ENCODE measurements at places on chromosomes 2 and 18.

DNA sequence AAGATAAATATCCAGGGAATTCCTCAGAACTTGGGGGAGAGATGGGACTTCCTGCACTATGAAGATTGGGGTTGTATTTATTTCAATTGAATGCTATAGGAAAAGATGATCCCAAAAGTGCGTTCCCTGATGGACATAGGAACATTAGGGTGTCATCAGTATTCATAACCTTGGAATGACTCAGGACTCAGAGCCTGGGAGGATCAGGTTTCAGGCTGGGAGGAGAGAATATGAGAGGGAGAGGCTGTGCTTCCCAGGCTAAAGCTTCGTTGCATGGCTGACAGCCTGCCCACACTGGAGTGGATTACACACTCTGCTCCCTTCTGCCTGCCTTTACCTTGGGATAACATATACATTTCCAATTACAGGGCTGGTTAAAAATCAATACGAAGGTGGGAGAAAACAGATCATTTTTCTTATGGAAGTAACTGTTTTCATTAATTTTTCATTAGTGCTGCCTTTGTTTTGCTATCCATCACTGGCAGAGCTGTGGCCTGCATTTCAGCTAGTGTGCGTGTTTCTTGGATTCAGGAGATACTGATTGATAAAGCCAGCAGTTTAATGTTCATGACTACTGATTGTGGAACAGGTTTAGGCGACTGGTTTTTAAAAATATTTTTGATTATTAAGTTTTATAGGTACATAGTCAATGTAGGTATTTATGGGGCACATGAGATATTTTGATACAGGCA is 118.7 kb downstream of the KCTD1 start:
- no peak for DNase-seq

DNA sequence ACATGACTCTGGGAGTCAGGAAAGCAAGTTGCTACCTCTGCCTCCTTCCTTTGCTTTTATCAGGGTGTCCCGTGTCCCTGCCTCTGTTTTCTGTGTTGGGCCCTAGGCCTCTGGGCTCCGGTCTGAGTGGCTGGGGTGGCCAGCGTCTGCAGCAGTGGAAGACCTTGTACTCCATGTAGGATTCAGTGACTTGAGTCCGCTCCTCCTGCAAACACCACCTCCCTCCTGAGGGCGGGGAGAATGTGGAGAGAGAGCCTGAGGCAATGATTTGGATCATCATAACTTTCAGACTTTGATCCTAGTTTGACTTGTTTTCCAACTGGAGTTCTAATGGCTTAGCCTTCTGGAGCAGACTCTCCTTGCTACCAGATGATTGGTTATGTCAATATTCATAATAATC is 30.8 kb downstream of the ATP6V1C2 start:
- no peak for DNase-seq

DNA sequence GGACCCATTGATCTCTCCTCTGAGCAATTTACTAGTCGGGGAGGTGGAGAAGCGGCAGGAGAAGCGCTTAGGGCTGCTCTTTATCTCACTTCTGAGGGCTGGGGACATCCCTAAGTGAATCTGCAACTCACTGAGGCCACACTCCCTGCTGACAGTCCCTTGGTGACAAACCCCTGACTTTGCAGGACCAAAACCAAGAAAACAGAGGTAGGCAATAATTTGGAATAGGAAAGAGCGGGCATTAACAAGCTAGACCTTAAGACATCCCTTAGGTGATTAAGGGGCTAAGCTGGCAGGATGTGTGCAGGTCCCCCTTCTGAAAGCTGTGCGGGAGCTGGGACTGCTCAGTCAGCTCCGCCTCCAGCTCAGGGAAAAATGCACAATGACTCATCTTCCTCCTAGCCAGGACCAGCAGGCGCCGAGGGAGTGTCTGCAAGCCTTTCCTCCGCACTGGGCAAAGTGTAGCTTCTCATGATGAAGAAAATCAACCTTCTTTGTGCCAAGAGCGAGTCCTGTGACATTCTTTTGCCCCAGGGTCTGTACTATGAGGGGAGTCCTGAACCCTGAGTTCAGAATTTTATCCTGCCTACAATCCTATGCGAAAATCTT is 63.3 kb downstream of the BOD1L2 start:
- DNase-seq = no peak

DNA sequence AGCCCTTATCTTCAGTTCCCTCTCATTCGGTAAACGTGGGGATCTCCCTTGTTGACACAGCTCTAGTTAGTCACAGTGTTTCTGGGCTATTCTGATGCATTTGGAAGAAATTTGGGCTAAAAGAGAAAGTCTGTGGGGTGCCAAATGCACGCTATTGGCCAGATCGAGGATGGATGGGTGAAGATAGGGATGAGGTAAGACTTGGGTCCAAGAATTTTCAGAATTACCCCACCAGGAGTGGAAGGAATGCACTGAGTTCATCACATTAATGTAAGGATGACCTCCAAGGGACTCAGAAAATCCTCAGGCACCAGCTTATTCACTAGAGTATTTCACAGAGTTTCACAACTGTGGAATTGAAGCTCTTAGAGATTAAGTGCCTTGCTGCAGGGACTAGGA is 49.3 kb downstream of the NRP2 start:
- no peak for DNase-seq

DNA sequence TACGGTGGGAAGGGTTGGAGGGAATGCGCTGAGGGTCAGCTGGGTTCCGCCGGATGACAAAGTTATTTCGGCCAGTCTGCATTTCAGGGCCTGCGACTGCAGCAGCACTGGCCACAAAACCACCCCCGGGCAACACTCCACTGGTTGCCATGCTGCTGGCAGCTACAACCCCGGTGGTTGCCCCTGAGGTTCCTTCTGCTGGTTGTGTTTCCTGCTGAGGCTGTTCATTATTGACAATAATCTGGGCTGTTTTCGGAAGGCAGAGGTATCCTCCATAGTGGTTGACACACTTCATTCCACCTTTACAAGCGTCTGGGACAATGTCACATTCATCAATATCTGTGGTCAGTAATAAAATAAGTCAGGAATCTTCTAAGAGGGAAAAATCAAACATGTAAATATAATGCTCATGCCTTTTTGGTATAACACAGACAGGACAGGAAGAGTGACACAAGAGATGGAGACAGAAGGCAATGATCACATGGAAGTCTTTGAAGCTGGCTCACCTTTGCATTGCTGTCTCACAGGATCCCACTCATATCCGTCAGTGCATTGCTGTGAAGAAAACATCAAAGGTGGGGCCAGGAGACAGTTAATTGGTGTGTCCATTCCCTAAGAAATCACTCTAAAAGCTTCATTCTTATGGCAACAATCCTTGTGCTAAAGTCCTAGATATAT is 5.7 kb downstream of the EFEMP1 start:
- DNase-seq = no peak

- peak; percentile 6 for DNase-seq
Observed at GRCh38 chr2:180125245-180125962, 118.3 kb upstream of the CWC22 start.

GRCh38 chr2:236947896-236948295 is 137.8 kb upstream of the COPS8 start:
- DNase-seq = no peak

- DNase-seq = no peak
Observed at GRCh38 chr2:186569897-186570296, 20.0 kb upstream of the ITGAV start.

DNA sequence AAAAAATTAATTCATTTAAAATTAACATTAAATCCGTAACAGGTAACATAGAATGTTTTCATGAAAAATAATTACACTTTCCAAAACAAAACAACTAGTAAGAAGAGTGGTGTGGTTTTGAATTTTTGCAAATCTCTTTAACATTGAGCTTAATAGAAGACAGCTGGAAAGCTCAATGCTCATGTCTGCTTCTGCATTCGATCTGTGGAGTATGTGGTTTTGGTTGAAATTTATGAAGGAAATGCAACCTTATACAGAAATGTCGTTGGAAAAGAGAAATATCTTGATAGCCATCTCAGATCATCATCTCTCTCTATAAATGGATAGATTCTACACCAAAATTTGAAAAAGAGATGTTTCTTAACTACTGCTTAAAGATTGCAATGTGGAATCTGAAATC is 17.3 kb upstream of the FHL2 start:
- no peak for DNase-seq

DNA sequence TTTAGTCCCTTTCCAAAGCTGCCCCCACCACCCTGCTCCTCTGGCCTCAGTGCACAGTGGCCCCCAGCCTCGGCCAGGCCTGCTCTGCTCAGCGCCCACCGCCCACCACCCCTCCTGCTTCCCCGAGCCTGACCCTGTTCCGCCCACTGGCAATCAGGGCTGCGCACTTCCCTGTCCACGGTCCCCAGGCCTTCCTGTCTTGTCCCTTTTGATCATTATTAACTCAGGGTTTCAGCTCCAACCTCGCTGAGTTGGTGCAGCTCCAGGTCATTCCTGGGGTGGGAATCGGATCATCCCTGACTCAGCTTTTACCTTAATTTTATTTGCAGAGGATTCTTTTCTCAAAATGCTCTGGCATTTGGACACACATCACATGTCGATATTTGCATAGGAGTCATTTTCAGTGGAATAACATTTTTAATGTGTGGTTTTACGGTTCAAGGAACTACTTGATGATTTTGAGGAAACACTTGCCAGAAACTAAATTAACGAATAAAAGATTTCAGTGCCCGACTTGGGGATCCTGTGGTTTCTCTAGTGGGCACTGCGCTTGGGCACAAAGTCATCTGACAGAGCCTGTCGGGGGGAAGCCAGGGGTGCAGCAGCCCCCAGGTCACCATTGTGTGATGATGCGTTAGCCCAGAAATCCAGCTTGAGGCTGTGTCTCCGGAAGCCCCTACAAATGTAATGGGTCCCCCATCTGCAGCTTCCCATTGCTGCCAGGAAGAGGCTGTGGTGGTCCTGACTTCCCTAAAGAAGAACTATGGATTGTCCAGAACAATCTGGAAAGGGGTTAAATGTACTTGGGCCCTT is 1.0 kb upstream of the ESPNL start:
- no peak for DNase-seq

GRCh38 chr2:113876503-113877387 is 13.1 kb upstream of the ACTR3 start:
- peak; percentile 72 for DNase-seq

GRCh38 chr2:105129722-105130232 is 91.9 kb downstream of the MRPS9 start:
- no peak for DNase-seq

- DNase-seq = no peak
Observed at GRCh38 chr2:64142741-64143168, 1.5 kb downstream of the PELI1 start.

GRCh38 chr2:13284688-13285087 is 568.0 kb downstream of the TRIB2 start:
- DNase-seq = no peak

DNA sequence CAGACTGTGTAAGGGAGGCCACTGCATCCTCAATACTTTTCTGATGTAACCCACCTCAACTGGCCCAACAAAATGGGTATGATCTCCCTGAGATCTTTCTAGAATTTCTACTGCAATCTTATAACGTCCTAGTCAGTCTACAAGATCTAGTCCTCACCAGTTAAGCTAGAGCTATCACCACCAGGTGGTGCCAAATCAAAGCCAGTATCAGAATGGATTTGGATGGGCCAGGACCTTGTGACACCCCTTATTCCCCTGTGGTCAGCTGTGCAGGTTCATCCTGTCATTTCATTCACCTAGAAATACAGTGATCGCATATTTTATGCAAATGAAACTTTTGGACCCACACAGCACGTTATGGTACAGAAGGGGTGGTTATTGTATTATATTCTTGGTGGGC is 90.3 kb downstream of the OLA1 start:
- no peak for DNase-seq

DNA sequence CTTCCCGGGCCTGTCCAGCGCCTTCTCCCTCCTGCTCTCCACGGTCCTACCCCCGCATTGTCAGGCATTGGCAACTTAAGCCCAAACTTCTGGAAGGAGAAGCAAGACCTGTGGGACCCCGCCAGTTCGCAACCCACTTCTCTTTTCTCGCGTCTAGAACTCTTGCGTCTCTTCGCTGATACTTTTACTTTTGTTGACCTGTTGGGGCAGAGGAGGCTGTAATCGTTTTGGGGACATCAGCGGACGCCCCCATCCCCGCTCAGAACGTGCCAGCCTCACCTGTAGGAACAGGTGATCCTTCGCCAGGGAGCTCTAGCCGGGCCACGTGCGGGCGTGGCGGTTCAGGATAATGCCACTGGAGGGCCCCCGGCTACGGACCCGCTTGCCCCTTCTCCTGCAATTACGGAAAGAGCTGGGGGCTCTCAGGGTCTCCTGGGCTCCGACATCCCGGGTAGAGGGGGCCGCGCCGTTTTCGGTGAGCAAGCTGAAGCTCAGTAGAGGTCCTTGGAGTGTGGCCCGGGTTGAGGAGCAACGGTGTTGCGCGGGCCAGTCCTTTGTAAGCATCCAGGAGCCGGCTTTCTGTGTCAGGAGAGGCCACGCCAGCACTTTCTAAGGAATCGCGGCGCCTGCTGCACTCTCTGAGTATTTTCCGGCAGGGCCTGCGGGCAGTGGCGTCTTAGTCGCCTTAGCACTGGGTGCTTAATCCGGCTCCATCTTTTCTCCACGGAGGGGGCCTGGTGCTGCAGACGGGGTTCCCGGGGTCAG is 1.6 kb downstream of the MTCL1 start:
- no peak for DNase-seq

DNA sequence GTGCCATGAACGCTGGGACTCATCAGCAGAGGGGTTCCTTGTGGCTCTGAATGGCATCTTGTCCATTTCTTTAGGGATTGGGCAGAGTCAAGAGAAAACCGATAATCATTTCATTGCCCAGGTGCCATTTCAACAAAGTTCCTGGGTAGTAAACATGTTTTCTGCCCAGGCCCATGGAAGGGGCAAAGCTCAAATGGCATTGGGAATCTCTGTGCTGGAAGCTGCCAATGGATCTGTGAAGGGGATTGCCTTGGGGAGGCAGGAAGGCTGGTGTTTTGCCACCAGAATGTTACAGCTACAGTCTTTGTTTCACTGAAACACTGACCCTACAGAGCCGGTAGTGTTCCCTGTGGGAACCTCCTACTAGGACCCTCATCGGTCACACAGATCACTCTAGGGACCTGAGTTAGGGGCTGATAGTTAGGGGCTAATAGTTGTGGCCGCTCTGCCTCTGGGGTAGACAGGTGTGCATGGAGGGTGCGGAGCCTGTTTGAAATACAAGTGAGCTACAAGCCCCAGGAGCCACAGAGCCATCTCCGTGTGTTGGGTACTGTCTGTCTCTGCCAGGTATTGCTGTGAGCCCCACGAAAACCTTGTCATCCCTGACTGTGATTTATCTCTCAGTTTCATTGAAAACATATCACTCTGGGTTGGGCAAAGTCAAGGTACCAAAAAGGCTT is 224.4 kb upstream of the COPS8 start:
- DNase-seq = no peak

- no peak for DNase-seq
Observed at GRCh38 chr2:41000906-41001305, 549.0 kb upstream of the SLC8A1 start.

DNA sequence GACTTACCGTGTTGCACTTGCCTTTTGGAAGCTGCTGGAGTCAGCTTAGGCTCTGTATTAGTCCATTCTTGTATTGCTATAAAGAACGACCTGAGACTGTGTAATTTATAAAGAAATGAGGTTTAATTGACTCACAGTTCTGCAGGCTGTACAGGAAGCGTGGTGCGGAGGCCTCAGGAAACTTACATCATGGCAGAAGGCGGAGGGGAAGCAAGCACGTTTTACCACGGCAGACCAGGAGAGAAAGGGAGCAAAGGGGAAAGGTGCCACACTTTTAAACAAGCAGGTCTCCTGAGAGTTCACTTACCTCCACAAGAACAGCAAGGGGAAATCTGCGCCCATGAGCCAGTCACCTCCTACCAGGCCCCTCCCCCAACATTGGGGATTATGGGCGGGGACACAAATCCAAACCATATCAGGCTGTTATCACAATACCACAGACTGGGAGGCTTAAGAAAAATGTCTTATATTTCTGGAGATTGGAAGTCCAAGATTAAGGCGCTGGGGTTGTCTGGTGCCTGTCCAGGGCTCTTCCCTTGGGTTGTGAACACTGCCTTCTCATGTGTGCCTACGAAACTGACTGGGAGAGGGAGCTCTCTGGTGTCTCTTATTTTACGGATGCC is 3.6 kb upstream of the D2HGDH start:
- DNase-seq = no peak
